ENCODE measurements at places on chromosomes 4 and X.

DNA sequence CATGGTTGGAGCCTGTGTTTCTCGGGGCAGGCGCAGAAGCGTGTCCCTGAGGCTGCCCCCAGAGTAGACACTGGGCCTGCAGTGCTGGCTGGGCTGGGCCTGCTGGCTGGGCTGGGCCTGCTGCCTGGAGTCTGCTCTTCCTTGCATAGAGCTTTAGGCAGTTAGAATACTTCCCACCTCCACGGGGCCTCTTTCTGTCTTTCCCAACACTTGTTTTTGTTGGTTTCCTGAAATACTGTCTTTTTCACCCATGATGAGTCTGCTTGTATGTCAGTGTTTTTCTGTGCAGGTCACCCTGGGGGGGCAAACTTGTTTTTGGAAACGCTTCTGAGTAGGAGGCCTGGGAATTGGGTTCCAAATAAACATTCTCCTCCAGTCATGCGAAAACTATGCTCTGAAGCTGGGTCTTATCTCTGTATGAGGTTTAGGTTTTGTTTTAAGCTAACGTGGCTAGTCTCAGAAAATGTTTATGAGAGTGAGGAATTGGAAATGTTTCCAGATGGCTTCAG is 32.2 kb downstream of the TRMT44 start:
- DNase-seq = peak; percentile 95

DNA sequence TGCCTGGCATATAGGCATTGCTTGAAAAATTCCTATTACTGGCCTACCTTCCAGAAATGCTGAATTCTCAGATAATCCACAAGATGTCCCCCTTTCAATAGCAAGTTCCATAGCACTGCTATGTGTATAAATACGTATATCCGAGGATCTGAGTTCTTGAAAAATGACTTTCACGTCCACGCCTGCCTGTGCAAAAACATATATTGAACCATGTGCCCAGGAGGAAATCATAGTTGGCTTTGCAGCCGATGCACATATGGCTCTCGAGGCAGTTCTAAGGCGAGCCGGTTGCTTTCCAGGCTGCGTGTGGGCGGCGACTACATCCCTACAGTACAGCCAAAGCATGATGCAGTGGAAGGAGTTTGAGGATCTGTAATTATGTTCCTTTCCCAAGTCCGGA is 55.4 kb upstream of the ESX1 start:
- DNase-seq = peak; percentile 50

- no peak for DNase-seq
Observed at GRCh38 chr4:25060963-25061340, 30.2 kb upstream of the LGI2 start.

- peak; percentile 17 for DNase-seq
Observed at GRCh38 chr4:25702848-25703247, 47.2 kb downstream of the SLC34A2 start.

DNA sequence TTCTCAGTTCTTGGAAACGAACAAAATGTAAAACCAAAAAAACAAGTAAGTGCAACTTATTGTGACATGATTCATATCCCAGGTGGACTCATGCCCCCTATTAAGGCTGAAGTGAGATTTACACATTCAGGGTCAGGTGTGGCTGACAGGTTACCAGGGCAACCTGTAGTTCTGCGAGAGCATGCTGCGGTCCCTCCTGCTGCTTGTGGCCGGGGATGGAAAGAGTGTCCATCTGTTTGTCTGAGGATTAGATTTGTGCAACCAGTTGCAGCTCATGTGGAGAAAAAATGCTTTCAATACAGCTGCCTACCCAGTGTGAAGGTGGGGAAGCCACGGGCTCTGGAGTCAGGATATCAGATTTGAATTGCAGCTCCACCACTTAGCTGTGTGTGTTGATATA is 78.8 kb downstream of the FAM184B start:
- no peak for DNase-seq

DNA sequence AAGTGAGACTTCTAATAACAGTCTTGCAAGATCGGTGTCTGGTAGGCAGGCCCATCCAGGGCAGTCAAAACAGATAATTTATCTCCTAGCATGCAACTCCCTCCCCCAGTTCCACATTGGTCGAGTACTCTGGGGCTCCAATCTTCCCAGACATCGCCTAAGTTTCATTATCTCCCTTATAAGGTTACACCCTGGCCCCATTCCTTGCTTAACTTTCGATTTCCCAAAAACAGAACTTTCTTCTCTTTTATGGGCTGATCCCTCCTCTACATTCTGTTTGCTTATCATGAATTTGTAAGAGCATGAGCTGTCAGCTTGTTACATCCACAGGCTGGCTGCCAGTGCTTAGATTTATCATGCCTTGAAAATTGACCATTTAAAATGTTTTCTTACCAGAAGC is 471.3 kb downstream of the TECRL start:
- no peak for DNase-seq

- peak; percentile 63 for DNase-seq
Observed at GRCh38 chr4:86891762-86892635, at the start of gene C4orf36. Gene C4orf36 (minus strand): TSS chr4:86892422. CDS start chr4:86891520, 902 bp downstream.

GRCh38 chrX:120111611-120112010 is 4.1 kb downstream of the RHOXF1 start:
- DNase-seq = no peak

DNA sequence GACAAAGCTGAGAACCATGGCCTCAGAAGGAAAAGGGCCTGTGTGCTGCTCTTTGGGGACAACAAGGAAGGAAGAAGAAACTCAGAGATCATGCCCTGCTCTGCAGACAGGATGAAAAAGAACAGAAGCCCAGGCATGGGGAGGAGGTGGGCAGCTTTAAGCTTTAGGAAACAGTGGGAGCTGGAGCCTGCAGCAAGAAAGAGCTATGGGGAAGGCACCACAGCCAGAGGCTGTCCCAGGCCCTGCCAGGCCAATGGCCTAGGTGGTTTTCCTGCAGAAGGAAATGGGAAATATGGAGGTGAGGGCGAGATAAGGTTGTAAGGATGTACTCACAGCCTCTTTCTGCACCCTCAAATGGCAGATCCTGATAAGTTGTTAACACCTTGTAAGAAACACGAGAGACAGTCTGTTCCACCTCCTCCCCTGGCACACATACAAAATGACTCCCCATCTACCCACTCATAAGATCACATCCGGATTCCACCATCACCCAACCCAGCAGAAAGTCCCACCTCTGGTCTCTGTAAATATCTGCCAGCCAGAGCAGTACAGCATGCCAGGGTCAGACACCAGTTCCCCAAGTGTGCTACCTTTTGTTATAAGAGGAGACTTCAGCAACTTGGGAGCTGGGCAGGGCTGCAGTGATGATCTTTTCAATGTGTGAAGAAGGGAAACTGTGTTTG is 105.2 kb downstream of the RTL5 start:
- peak; percentile 27 for DNase-seq

- peak; percentile 93 for DNase-seq
Observed at GRCh38 chr4:177308125-177308524, 1.5 kb upstream of the NEIL3 start.

GRCh38 chr4:134117392-134118183 is 84.0 kb downstream of the PABPC4L start:
- DNase-seq = no peak

DNA sequence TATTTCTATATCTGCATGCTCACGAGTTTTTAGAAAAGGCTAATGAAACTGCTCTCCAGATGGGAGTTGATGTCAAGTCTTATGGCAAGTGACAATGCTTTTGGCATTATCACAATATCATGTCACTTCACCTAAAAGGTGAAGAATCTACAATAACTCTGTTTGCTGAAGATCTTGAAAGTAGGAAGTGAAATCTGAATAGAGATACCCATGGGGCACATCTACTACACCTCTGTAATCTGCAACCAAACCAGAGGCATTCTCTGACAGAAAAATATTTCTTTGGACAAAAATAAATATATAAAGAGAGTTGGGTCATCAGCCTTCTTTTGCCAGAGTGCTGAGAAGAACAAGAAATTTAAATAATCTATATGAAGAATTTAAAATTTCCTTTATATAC is 3.9 kb upstream of the VAMP7 start:
- DNase-seq = no peak

- DNase-seq = no peak
Observed at GRCh38 chrX:142095651-142096245, 109.3 kb downstream of the MAGEC2 start.

DNA sequence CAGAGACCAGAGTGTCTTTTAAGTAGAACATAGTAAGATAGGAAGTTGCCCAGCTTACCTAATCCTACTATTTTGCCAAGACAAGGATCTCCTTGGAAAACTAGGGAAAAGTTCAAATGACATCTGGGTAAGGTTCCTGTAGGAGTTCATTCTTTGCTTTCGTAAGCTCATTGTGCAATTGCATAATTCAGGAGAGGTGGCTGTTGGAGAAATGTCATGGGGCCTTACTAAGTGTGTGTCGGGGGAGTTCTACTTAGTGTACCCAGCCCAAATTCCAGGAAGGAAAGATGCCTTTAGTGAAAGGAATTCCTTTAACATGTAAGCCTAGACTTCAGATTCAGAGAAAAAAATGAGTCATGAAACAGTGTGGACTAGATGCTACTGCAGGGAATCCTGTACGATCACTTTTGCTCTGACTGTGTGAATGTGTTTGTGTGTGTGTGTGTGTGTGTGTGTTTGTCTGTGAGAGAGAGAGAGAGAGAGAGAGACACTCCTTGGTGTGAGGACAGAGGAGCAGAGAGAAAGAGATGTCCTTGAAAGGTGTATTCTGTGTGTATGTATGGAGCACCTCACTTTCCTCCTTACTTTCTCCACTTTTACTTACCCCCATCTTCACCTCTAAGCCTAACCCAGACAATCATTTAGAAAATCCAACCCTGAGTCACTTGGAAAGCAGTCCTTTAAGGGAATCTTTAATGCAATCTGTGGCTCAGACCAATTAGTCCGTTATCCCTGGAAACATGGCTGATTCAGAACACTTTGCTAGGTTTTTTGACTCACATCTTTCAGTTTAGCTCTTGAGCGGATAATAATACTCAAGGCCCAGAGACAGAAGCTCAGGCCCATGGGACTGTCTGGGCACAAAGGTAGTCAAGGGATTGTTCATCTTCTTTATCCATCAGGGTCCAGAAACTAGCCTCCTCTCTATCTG is 114.5 kb upstream of the ACSL4 start:
- peak; percentile 73 for DNase-seq

- DNase-seq = peak; percentile 83
Observed at GRCh38 chrX:71532078-71532752, 689 bp upstream of the OGT start.

- DNase-seq = no peak
Observed at GRCh38 chrX:114097427-114097826, 486.5 kb upstream of the HTR2C start.

DNA sequence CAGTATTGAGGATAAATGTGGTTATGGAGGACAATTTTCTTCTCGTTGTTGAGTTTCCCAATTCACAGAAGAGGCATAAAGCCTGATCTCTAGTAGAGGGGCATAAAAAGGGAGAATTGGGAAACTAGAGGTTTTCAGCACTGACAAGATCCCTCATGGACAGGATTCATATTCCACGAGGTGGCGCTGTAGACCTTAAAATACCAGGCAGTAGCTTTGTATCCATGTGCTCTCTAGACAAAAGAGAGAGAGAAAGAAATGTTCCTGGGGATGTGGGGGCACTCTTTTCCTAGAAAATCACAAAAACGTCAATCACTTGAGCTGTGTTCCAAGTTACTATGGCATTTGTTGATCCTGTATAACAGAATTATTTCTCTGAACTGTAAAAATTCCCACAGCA is 128.3 kb downstream of the MAGEE1 start:
- peak; percentile 12 for DNase-seq
